NCI-H69 (cell line): ENCODE measurements at places on chromosomes 2 and 18.
A peak's percentile ranks its signal among the peaks of the same experiment; 100 is the strongest.

- DNase-seq, result no peak
These were observed 16.0 kb downstream of the CYRIA start for GRCh38 chr2:16649353-16650286.

GRCh38 chr2:45649462-45649857 lies 2.0 kb upstream of the PRKCE start:
- DNase-seq, result no peak

- DNase-seq, result peak; percentile 88
These were observed 92.8 kb downstream of the MARCHF4 start for GRCh38 chr2:216279459-216279858.

DNA sequence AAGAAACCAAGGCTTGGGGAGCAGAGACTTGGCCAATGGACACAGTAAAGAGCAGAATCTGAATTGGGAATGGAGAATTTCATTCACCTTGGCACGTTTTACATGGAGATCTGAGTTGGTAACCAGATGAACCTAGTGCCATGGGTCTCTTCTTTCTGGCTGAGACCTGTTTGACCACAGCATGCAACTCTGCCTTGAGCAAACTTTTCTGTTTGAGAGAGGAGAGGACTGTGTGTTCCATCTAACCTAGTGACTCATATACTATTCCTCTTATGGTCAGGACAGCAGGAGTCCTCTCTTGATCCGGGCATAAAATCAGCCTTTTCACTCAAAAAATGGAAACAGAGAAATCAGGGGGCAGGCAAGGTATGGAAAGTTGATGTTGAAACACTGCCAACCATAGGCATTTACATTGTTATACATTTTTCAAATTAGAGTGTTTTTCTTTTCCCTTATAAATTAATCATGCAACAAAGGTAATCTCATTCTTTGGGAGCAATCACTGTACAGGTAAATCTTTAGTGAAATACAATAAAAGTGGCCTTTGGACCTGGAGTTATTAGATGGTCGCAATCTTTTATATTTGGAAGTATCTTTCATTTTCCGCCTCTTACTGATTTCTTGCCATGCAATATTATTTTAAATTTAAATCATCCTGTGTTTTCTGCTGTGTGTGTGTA lies 86.7 kb downstream of the NRP2 start:
- no peak for DNase-seq

GRCh38 chr18:48859311-48860268 lies 91.2 kb downstream of the SMAD7 start:
- peak; percentile 99 for DNase-seq

DNA sequence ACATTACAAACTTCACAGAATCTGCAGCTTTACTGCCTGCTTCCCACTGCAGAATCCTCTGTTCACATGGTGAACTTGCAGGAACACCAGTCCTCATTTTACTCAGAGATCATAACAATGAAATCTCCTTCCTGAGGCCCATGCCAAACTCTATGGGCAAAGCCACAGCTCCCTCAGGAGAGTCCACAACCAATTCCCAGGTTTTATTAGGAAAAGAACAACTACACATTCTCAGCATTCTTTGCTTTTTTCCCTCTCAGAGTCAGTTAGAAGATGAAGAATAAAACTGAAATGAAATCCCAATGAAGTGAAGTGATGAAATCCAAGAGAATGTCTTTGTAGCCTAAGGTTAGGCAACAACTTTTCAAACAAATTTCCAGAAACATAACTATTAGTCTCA lies 233.7 kb downstream of the DSEL start:
- no peak for DNase-seq

DNA sequence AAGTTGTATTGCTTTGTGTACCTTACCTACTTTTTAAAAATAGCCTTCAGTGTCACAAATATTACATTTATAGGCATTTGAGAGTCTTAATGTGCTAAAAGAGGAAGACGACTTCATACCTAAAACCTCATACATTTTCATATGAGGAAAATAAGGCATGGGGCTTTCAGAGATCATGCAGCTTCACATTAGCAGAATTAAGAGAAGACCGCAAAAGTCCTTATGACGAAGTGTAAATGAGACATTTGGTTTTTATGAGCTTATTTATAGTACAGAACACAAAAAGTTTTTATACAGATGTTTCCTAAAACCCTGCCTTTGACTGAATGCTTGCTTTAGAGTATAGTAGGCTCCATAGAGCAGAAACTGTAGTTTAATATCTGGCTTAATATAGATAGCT lies 10.1 kb upstream of the CCDC138 start:
- DNase-seq, result no peak

- DNase-seq, result peak; percentile 70
These were observed 223.8 kb downstream of the FAM210A start for GRCh38 chr18:13502585-13502984.

GRCh38 chr2:46847726-46848412 lies 67.7 kb downstream of the MCFD2 start:
- no peak for DNase-seq

DNA sequence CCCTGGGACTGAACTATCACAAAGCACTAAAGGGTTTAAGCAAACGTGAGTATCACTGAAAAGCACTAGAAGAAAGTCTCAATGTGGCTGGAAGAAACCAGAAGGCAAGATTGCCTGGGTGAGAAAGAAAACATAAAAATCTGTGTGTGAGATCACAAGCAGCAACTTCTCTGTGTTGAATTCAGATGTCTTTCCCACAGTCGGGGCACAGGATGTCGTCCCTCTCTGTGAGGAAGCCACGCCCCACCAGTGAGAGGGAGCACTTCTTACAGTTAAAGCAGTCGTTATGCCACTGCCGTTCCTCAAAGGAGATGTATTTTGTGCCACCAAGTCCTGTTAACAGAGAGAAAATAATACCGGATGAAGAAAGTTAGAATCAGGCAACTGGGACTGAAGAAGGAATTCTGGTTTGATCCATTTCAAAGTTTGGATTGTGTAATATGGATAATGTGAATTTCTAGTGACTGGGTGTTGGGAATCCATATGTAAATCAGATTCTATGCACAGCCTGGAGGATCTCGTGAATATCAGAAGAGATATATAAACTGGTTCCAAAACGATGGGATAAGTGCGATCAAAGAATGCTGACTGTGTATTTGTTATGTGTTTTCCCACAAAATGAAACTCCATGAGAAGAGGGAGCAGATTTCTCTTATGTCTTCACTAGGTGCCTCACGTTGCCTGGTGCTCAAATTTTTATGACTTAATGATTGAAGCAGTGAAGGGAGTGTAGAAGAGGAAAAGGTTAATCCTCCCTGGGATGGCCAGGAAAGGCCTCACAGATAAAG lies 24.0 kb downstream of the C2orf49 start:
- no peak for DNase-seq

DNA sequence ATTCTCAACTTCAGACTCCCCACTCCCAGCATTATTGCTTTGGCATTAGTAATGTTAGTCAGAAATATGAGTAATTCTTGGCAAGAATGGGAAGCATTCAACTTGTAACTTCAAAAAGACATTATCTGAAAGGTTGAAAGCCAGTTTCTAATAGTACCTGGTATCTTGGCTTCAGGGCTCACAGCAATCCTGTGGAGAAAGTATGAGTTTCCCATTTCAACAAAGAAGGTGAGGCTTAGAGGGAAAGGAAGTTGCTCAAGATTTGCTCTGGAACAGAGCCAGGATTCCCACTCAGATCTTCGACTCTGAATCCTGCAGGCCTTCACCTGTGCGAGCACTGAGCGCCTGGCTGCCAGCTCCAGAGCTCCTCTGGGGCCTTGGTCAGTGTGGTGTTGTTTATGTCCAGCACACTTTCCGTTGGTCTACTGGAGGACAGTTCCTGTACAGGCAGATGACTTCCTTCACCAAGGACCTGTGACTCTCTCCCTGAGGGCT lies 136.1 kb downstream of the MCFD2 start:
- DNase-seq, result peak; percentile 13

- DNase-seq, result no peak
These were observed 49.0 kb downstream of the CDK15 start for GRCh38 chr2:201855356-201855755.

GRCh38 chr18:44742718-44743311 lies 62.1 kb downstream of the SETBP1 start:
- DNase-seq, result peak; percentile 100

GRCh38 chr2:148885988-148886387 lies 11.0 kb downstream of the KIF5C start:
- DNase-seq, result no peak

DNA sequence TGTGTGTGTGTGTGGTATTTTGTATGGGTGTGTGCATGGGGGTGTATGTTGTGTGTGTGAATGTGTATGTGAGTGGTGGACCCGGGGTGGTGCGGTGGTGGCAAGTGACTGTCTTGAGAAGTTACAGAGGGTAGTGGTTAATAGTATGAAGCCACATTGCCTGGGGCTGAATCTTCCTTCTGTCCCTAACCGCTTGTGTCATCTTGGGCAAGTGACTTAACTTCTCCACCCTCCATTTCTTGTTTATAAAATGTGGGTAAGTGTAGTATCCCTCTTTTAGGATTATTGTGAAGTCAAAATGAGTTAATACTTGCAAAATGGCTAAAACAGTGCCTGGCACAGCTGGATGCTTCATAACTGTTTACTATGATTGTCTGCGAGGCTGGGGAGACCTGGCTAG lies 63.5 kb downstream of the MYCN start:
- DNase-seq, result no peak

GRCh38 chr2:147800316-147800715 lies 44.5 kb upstream of the ACVR2A start:
- no peak for DNase-seq

DNA sequence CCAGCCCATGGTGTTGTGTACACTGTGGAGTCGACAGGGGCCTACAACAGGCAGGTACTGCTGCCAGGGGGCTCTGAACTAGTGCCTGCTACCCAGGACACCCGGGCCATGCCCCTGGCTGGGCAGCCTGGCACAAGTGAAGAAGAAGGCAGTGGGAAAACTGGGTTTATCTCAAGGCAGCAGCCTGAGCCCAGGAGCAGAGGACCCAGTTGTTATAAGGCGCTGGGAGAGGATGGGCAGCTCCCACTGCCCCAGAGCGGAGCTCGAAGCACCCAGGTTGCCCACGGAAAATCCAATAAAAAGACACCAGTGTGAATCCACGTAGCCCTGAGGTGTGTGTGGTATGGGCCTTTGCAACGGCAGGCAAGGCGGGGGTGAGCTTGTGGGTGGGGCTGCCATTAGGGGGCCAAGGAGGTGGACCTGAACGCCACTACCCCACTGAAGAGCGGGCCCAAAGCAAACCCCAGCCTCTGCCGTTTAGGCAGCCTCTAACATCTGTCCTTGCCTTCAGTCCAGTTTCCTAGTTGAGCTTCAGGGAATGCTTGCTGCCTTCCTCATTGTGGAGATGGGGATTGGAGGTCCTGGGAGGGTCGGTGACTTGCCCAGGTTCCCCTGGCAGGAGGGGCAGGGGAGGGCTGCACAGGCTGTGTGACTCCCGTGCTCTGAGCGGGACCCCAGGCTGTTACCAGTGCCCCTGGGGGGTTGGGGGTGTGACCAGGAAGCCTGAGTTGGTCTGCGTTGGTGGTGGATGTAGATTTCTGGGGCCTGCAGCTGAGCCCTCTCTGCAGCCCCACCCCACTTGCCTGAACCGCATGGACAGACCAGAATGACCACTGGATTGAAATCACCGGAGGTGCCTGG lies 16.0 kb downstream of the ARID5A start:
- no peak for DNase-seq

- peak; percentile 1 for DNase-seq
These were observed 492.3 kb upstream of the ZEB2 start for GRCh38 chr2:145012214-145012670.

GRCh38 chr2:76444732-76445131 lies 734.0 kb upstream of the GCFC2 start:
- DNase-seq, result no peak

DNA sequence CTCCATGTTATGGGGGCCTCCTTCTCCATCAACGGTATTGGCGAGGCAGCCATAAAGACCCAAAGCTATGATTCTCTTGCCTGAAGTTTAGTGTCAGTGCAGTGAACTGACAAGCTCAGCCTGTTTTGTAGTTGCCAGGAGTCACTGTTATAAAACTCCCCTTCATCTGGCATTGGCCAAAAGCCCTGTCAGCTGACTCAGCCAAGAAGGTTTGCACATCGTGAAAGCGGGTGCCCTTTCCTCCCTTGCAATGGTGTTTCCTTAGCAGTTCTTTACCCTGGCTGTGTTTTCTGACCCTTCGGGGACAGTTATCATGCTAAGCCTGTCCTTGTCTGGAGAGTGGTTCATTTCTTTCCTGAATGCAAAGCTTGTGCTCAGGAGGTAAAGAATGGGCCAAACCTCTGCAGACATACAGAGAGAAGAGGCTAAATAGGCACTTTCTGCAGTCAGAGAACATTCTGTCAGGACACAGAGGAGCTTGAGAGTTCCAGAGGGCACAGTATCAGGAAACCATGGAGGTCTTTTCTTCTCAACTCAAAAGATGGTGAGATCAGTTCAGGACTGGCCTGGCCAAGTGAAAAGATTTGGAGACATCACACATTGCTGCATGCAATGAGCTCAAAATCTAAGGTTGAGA lies 414.2 kb downstream of the ZNF521 start:
- DNase-seq, result no peak

DNA sequence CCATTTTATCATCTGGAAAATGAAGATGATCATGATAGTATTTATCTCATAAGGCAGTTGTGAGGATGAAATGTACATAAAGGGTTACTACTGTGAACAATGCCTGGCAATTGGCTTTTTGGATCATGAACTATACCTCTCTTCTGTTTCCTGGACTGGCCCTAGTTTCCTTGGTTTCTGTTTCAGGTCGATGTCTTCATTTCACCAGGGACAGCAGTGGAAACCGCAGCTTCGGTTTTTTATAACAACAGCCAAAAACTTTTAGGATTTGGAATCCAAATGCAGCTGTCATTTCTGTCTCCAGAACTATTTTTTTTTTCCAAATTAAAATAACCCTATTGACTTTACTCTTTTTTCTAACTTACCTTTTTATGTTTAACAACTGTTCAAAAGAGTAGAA lies 425.1 kb downstream of the RND3 start:
- no peak for DNase-seq

- peak; percentile 89 for DNase-seq
These were observed 434.9 kb downstream of the MBD2 start for GRCh38 chr18:53789376-53790247.

GRCh38 chr2:134351016-134351415 lies 97.1 kb downstream of the MGAT5 start:
- DNase-seq, result peak; percentile 22

DNA sequence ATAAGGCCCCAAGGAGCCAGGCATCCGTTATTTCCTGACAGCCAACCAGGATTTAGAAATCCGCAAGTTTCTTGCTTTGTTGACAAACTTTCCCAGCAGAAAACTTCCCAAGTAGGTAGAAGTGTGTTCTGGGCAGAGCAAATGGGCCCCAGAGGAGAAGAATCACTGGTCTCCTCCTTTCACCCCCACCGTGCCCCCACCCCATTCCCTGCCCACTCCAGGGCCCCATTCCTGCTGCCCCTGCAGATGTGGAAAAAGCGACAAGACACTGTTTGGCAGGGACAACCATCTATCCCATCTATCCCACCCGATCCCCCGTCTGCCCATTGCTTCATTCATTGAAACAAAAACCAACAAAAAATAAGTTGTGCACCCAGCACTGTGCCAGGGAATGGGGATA lies 10.2 kb upstream of the FAHD2A start:
- no peak for DNase-seq

GRCh38 chr2:38147333-38148121 lies 71.6 kb upstream of the CYP1B1 start:
- no peak for DNase-seq
